ENCODE measurements at places on chromosomes 4 and X.

DNA sequence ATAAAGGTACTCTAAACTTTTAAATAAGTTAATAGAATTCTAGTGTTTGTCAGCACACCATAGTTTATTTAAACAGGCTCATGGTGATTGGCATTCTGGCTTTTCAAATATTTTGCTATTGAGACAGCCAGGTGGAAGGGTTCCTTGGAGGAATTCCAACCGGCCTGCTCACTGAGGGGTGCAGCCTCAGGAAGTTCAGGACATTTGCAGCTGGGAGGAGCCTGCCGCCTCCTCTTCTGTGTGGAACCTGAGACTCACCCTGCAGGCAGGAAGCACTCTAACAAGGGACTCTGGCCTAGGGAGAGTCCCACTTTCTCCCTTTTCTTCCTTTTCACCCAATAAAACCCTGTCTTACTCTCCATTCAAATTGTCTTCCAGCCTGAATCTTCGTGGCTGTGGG lies 1328.0 kb downstream of the FSTL5 start:
- DNase-seq, result peak; percentile 33

GRCh38 chr4:107966903-107967302 lies 22.8 kb upstream of the HADH start:
- no peak for DNase-seq

DNA sequence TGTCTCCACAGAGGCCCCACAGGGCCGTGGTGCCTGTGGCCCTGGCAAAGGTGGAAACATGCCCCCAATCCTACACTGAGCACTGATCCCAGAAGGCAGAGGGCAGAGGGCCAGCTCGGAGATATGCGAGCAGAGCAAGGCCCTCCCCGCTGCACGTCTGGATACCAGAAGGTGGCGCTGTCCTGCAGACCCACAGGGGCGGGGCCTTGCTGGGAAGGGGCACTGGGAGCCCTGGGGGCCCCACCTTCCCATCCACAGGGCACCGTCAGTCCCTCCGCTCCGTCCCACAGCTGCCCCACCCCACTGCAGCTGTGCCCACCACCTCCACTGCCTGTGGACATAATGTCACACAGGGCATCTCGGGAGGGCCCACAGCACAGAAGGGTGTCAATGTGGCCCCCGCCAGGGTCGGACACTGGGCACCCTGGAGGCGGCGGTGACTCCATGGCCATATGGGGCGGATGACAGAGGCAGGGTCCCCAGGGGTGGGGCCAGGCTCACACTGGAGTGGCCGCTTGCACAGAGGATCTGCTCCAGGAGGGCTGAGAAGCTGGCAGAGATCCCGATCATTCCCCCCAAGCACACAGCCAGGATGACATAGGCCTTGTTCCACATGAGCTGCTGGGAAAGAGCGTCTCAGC lies 4.8 kb downstream of the SLC49A3 start:
- DNase-seq, result peak; percentile 97

DNA sequence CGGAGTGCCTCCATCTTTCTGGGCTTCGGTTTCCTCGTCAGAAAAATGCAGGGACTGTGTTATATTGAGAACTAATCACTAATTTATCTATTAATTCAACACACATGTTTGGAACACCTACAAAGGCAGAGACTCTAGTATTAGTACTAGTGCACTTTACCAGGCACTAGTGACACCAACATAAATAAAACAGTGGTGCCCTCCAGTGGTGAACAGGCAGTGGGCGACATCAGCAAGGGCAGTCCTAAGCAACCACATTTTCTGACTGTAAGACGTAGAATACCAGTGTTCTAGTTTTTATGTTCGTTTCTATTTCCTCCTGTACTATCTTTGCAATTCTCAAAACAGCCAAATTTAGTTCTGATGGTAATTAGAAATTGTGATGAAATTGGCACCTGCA lies 69.1 kb upstream of the UCP1 start:
- peak; percentile 69 for DNase-seq

DNA sequence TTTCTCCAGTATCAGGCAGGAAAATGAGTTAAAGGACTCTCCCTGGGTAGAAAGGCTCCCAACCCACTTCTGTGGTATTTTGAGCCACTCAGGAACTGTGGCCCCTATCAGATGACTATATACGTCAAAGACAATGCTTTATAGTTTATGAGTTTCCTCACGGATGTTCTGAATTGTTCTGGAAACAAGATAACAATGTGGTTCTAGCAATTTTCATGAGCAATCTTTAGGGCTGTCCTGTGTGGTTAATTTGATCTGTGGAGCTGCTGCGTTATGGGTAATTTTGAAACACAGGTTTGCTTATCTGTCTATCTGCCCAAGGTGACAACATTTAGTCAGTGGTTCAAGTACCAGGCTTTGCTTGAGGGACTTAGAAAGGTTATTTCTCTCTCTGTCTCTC lies 46.7 kb upstream of the IL2 start:
- DNase-seq, result no peak

GRCh38 chr4:85430697-85431096 lies 44.3 kb upstream of the ARHGAP24 start:
- DNase-seq, result no peak

GRCh38 chrX:7065473-7065872 lies 82.0 kb upstream of the STS start:
- no peak for DNase-seq

DNA sequence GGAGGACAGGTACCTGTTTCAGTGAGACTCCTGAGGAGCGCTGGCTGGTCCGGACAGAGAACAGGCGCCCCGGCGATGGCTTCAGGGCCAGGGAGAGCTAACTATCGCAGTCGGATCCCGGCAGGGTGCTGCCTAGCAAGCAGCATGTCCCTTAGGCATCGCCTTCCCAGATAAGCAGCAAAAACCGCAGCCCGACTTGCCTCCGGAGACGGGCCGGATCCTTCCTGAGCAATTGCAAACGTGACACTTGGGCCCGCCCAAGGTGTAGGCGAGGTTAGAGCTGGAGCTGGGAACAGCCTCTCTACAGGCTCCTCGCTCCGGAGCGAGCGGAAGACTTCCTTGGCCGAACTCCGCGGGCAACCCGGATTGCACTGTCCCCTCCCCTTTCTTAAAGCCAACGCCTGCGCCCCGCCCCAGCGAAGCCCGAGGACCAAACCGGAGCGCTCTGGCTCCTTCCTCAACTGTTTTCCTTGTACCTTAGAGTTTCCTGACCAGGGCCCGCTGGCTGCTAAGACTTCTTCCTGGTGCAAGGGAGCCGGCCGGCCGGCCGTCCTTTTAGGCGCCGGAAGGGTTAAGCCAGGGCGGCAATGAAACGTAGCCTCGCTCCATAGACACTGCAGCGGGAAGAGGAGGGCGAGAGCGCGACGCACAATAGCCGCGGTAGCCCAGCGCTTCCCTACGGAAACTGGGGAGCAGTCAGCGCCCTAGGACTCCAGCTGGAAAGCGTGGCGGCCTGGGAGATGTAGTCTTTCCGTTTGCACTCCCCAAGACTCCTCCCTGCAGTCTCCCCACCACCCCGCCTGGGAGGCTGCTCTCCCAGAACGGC lies at the start of gene OPHN1:
Gene OPHN1 (minus strand): TSS at position 341 of the 826 bp plus-strand sequence. CDS start 475 bp downstream, outside the sequence.
- DNase-seq, result peak; percentile 80

- no peak for DNase-seq
These were observed 104.2 kb upstream of the TLR2 start for GRCh38 chr4:153579872-153580271.

GRCh38 chrX:41604766-41605543 lies 83.8 kb upstream of the GPR34 start:
- no peak for DNase-seq

DNA sequence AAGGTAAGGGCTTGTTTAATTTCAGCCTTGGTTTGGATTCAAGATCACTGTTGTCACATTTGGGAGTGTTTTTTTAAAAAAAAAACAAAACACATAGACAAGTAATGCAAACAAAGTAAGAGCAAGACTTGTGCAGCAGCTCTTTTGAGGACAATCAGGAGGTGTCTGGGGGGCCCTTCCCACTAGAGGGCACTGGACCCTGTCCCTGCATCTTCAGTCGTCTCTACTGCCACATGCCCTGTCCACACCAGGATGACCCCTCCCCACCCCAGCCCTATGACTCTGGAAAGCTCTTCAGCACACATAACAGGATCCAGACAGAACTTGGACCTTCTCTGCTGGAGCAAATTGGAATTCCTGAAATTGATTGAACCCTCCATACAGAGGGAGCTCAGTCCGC lies 71.0 kb downstream of the USP46 start:
- peak; percentile 58 for DNase-seq

DNA sequence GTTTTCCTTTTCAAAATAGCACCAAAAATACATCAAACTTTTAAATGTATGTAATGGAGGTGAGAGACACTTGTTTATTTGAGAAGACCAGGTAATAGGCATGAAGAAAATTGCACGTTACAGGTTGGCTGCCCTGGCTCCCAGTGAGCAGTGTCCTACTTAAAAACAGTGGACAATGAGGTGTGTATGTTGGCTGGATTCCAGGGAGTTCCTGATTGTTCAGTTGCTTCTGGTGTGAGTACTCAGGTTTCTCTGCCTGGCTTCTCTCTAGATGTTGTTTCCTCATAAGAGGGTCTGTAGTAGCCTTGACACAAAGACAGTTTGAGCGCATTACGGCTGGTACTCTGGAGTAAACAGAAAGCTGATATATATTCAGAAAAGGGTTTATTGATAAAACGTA lies 29.4 kb downstream of the SNX25 start:
- DNase-seq, result no peak

DNA sequence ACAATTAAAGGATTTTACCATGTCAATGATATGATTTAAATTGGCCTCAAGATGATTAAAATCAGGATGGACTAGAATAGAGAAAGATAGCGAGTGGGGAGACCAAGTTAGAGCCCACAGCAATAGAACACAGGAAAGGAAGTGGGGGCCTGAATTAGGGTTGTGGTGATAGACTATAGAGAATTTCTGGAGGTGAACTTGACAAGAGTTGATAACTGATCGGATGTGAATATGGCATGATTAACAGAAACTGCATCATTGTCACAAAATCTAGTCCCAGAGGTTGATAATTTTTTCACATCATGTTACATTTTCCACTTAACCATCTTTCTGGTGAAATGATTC lies 26.3 kb upstream of the TRPC3 start:
- DNase-seq, result no peak

GRCh38 chr4:41287852-41288251 lies 31.1 kb downstream of the UCHL1 start:
- no peak for DNase-seq

DNA sequence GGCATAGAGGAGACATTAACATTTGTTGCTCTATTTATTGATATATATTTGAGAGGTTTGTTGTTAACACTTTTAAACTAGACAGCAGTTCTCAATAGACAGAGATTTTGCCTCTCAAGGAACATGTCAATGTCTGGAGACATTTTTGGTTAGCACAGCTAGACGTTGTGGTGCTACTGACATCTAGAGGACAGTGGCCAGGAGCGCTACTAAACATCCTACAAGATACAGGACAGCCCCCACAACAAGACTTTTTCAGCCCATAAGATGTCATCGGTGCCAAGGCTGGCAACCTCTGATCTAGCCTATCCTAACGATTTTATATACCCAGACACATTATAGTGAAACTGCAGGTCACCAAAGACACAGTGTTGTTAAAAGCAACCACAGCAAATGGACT lies 18.4 kb upstream of the CTSO start:
- DNase-seq, result no peak

DNA sequence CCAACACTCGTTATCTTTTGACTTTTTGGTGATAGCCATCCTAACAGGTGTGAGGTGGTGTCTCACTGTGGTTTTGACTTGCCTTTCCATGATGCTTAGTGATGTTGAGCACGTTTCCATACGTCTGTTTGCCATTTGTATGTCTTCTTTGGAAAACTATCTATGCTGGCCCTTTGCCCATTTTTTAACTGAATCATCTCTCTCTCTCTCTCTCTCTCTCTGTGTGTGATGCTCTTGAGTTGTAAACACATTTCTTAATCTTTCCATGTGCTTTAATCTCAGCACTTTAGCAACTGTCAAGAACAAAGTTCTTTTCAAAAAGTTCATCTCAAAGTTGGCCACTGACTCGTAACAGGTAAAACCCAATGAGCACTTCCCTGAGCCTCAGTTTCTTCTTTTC lies 10.5 kb downstream of the SORBS2 start:
- no peak for DNase-seq

DNA sequence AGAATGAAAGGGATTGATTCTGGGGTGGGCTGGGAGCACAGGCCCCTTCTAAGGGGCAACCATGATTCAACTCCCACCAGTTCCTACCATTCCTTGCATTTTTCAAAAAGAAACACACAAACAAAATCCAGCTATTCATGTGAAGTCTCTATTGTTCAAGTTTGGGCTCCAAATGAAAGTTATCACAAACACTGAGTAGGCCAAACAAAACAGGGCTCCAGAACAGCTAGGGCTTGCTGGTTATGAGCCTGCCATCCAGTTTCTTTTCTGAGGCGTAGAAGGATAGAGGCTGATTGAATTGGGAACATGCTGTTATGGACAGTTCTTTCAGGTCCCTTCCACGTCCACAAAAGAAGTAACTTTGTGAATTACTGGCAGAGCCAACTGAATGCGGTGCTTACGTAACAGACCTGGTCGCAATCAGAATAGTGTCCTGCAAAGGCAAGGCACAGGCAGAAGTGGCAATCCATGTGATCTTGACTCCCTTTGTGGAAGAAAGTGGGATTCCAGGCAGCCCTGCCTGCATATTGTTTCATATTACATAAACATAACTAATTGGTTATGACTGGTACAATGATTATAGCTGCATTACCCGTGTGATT lies 244.5 kb downstream of the SCFD2 start:
- DNase-seq, result no peak

DNA sequence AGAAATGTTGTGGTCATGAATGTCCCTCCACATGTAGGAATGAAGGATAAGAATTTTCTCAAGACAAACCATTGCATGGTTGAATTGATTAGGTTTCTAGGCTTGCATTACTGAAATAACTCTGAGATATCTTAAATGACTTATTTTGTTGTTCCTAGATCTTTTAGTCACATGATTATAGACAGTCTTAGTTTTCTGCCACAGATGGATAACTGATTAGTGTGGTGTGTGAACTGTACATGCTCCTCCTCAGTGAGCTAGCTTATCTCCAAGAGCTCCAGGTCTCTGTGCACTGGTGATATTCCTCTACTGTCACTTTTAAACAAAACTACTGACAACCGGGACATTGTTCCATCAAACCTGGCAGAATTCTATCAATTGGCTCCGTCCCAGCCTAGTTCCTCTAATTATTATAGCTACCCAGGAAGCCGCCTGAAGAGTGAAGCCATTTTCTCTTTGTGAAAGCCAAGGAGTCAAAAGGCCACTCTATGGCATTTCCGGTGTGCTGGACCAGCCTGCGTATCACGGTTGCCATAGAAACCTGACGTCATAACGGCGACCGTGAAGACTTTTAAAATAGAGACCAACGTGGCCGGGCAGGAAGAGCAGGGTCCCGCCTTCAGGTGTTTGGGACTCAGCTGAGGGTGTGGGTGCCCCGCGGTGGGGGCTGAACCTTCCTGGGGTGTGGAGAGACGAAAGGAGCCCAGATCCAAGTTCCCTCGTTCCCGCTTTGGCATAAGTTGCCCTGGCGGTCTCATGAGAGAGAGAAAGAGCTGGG lies 28.1 kb downstream of the BEX3 start:
- DNase-seq, result peak; percentile 59

DNA sequence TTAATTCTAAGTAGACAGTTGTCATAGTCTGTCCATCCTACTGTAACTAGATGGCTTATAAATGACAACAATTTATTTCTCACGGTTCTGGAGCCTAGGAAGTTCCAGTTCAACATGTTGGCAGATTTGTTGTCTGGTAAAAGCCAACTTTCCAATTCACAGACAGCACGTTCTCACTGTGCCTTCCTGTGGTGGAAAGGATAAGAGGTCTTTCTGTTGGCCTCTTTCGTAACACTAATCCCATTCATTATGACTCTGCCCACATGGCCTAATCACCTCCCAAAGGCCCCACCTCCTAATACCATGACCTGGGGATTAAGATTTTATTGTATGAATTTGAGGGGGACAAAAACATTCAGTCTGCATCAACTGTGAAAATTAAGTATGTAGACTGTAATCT lies 83.2 kb downstream of the GALNTL6 start:
- no peak for DNase-seq

- DNase-seq, result no peak
These were observed 127.1 kb upstream of the PCDH18 start for GRCh38 chr4:137659431-137659830.

Measured in H7 (cell line).